ENCODE measurements at places on chromosomes 3 and 15. TPM values are rescaled to one million over a fixed set of nuclear protein-coding genes. Genes with fewer than 3 reads are reported as not detected.

GRCh38 chr3:192892981-192893700 lies 24.5 kb downstream of the MB21D2 start:
- peak; percentile 37 for DNase-seq

The CD200 gene
- total RNA-seq = 100 TPM

- DNase-seq = no peak
Observed at GRCh38 chr15:75368689-75369239, 357 bp upstream of the MAN2C1 start.

GRCh38 chr3:115871735-115872134 lies 248.4 kb downstream of the GAP43 start:
- DNase-seq = no peak

The NIT2 gene
- total RNA-seq = 62.1 TPM

DNA sequence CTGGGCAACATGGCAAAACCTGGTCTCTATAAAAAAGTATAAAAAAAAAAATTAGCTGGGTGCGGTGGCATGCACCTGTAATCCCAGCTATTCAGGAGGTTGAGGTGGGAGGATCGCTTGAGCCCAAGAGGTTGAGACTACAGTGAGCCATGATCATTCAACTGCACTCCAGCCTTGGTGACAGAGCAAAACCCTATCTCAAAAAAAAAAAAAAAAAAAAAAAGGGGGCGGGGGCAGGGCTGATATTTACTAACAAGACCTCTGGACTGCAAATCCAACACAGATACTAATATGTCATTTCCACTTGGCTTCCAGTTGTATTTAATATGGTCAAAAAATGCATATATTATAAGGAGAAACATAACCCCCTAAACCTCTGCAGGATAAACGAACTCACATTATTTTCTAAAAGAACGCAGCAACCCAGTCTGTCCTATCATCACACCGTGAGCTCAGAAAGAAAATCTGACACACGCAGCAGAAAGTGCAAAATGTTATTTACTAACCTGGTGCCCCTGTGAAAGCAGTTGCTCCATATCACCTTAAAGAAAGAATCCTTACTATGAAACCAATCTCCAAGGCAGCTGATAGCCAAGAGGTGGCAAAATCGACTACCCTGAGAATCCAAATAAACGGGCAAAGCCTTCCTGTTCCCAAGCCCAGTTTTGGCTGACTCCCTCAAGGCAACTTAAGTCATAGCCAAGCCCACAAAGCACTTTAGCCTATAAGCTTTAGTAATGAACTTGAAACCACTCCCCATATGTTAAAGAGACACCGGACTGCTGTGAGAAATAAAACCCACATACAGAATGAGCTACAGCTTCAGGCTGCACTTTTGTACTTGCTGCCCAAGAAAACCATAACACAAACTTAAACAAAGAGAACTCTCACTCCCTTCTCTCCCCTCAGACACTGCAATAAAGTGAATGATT lies 39.3 kb downstream of the PLD1 start:
- DNase-seq = no peak
